ENCODE measurements at places on chromosomes 1 and 21.

GRCh38 chr1:115214098-115214497 is 124.0 kb downstream of the NGF start:
- DNase-seq, result no peak

DNA sequence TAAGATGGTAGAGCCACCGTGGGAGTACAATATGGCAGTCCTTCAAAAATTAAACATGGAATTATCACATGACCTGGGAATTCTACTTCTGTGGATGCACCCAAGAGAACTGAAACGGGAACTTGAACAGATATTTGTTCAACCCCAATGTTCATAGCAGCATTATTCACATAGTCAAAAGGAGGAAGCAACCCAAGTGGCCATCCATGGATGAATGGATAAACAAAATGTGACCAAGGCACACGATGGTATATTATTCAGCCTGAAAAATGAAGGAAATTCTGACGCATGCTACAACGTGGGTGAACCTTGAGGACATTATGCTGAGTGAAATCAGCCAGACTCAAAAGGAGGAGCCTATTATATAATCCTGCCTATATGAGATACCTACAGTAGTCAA is 22.8 kb upstream of the LAPTM5 start:
- DNase-seq, result no peak

- no peak for DNase-seq
Observed at GRCh38 chr1:195714248-195714647, 894.0 kb downstream of the KCNT2 start.

- no peak for DNase-seq
Observed at GRCh38 chr1:52288286-52288685, 77.7 kb downstream of the CC2D1B start.

GRCh38 chr1:55478742-55479141 is 263.6 kb upstream of the USP24 start:
- DNase-seq, result no peak

- peak; percentile 58 for DNase-seq
Observed at GRCh38 chr1:216310776-216311175, 112.5 kb downstream of the USH2A start.
